ENCODE measurements at places on chromosomes 2 and 18. TPM values are rescaled to one million over a fixed set of nuclear protein-coding genes. Genes with fewer than 3 reads are reported as not detected.
A peak's percentile ranks its signal among the peaks of the same experiment; 100 is the strongest.

Gene PNKD
- 31.6 TPM for total RNA-seq

GRCh38 chr18:72612894-72613533, 68.9 kb upstream of the CBLN2 start:
- DNase-seq: no peak
- H3K27ac ChIP-seq: no peak overlapping the region
- H3K36me3 ChIP-seq: no peaks in the 10 kb centered on the region
- no peak overlapping the region for H3K4me3 ChIP-seq
- H3K27me3 ChIP-seq: no peaks in the 10 kb centered on the region
- H3K4me1 ChIP-seq: no peaks in the 10 kb centered on the region

DNA sequence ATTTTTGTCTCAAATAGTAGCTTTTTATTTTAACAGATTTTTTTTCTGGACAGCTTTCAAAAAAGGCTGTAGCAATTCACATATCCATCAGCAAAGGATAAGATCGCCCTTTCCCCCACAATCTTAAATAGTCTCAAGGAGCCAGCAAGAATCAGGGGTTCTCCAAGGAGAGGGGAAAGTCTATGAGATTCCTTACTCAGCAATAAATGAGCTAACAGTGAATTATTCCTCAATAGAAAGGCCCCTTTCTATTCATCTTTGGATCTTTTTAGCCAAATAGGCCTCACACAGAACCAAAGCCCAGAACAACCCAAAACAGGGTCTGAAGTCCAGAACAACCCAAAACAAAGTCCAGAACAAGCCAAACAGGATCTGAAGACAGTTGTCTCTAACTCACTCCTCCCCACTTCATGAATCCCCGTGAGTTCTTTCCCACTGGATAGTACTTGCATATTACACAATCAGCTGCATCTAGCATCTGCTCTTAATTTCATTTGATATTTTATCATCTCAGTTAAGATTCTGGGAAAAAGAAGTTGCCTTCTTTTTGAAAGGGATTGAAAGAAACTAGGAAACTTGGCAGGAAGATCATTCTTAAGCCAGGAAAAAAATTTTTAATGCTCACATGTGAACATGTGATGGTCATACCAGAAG, 3.4 kb upstream of the DHRS9 start:
- DNase-seq: no peak
- no peaks in the 10 kb centered on the region for H3K27me3 ChIP-seq

Gene MARCHF7
- total RNA-seq: 103 TPM

GRCh38 chr2:150549381-150549780, 61.9 kb upstream of the RND3 start:
- H3K36me3 ChIP-seq: no peaks in the 10 kb centered on the region
- no peak for DNase-seq
- no peak overlapping the region for H3K4me3 ChIP-seq
- no peak overlapping the region for H3K27ac ChIP-seq
- H3K27me3 ChIP-seq: no peaks in the 10 kb centered on the region

Gene TXNDC2
- total RNA-seq: 0.28 TPM

DNA sequence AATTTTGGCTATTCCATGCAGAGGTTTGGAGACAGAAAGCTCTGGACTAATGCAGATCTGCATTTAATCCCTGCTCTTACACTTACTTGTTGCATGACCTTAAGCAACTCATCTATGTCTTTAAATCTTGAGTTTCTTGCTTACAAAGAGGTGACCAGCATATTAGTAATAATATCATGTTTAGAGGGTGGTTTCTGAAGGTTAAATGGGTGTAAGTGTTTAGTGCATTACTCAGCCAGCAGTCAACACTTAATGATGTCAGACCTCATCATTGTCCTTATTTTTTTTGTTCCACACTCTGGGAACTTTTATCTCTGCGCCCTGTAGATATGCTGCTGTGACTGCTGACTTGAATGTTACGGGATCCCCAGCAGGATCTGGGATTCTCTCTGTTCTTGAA, 1.7 kb downstream of the IL1RL1 start:
- no peak overlapping the region for H3K4me3 ChIP-seq
- H3K27me3 ChIP-seq: no peaks in the 10 kb centered on the region
- no peaks in the 10 kb centered on the region for H3K36me3 ChIP-seq
- H3K27ac ChIP-seq: no peak overlapping the region

- no peak for DNase-seq
- H3K36me3 ChIP-seq: no peaks in the 10 kb centered on the region
- H3K4me3 ChIP-seq: peak overlapping the region; percentile 63
- no peaks in the 10 kb centered on the region for H3K4me1 ChIP-seq
- H3K27me3 ChIP-seq: peaks cover 13% of the 10 kb centered on the region
- H3K27ac ChIP-seq: no peak overlapping the region
Observed at GRCh38 chr2:20449501-20450200, 2.8 kb downstream of the RHOB start.

- no peak for DNase-seq
- peaks cover 1% of the 10 kb centered on the region for H3K4me1 ChIP-seq
- no peak overlapping the region for H3K4me3 ChIP-seq
- H3K27me3 ChIP-seq: no peaks in the 10 kb centered on the region
Observed at GRCh38 chr2:152480821-152481399, 145.9 kb downstream of the FMNL2 start.

GRCh38 chr2:55511508-55512124, 7.9 kb upstream of the CFAP36 start:
- H3K27me3 ChIP-seq: no peaks in the 10 kb centered on the region
- H3K36me3 ChIP-seq: no peaks in the 10 kb centered on the region
- H3K4me3 ChIP-seq: no peak overlapping the region
- no peak overlapping the region for H3K27ac ChIP-seq
- peak; percentile 50 for DNase-seq

DNA sequence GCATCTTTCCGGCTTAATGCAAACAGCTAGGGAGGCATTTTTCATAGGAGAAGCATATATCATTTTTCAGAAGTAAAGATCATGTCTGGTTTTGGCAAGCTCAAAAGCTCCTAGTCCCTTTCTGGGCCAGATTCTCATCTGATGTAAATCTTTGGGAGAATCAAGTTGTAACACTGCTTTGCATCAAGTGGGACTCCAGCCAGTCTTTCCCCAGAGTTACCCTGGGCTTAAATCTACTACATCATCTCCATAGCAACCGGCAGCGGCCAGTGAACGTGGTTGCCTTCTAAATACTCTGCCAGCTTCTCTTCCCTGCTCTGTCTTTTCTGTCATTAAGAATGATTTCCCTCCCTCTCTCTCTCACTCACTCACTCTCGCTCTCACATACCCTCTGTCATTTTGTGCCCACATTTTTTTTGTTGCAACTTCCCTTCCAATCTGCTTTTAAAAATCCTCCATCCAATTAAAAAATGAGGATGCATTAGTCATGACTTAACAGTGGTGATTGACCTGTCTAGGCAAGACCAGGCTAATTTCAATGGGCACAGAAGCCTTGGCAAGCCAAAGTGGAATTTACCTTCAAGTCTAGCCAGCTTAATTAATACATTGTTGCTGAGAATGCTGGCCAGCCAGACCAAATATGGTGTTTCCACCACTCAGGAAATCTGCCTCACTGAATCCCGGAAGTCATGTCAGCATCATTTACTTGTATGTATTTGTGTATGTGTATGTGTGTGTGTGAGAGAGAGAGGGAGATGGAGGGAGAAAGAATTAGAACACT, 93.0 kb downstream of the NRP2 start:
- H3K27me3 ChIP-seq: no peaks in the 10 kb centered on the region
- H3K27ac ChIP-seq: no peak overlapping the region
- no peak for DNase-seq
- H3K4me1 ChIP-seq: no peaks in the 10 kb centered on the region
- no peak overlapping the region for H3K4me3 ChIP-seq

- peaks cover 16% of the 10 kb centered on the region for H3K36me3 ChIP-seq
- H3K4me3 ChIP-seq: no peak overlapping the region
- no peaks in the 10 kb centered on the region for H3K4me1 ChIP-seq
- no peak overlapping the region for H3K27ac ChIP-seq
- H3K27me3 ChIP-seq: no peaks in the 10 kb centered on the region
- DNase-seq: no peak
Observed at GRCh38 chr18:80168346-80168745, 59.3 kb downstream of the ADNP2 start.

- peak; percentile 63 for DNase-seq
- no peak overlapping the region for H3K4me3 ChIP-seq
- H3K36me3 ChIP-seq: peaks cover 20% of the 10 kb centered on the region
- peaks cover 7% of the 10 kb centered on the region for H3K4me1 ChIP-seq
Observed at GRCh38 chr2:4381049-4381448, 677.7 kb downstream of the DCDC2C start.

DNA sequence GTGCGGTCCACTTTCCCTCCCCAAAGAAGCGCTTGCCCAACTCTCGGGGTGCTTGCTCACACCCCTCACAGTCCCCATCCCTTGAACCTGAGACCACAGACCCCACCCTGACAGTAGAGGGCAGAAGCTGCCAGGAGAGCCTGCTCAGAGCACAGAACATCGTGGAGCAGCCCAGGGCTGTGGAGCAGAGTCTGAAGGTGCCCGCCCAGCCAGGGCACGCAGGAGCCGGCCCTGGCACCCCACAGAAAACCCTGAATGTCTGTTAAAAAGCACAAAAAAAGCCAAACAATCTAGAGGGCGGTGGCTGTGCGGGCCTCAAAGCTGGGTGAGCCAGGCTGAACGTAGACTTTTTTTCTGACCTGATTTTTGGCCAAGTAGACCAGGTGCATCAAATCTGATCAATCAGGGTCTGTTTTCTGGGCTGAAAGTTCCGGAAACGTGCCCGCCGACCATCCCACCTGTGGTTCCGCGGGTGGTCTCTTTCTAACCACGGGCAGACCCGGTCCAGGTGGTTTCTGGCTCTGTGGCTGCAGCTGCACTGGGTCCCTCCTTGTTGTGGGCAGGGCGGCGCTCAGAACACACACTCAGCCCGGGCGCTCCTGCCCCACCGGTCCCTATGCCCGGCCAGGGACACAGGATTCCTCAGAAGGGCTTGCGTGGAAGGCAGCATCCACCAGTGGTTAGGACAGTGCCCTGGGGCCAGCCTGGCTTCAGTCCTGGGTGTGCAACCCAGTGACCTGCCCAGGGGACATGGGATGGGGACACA, 66.3 kb downstream of the SLC66A2 start:
- no peaks in the 10 kb centered on the region for H3K4me1 ChIP-seq
- no peak overlapping the region for H3K4me3 ChIP-seq
- no peak overlapping the region for H3K27ac ChIP-seq
- no peaks in the 10 kb centered on the region for H3K36me3 ChIP-seq
- DNase-seq: peak; percentile 28

GRCh38 chr2:2324119-2324518, 7.0 kb downstream of the MYT1L start:
- H3K27ac ChIP-seq: no peak overlapping the region
- no peaks in the 10 kb centered on the region for H3K27me3 ChIP-seq
- DNase-seq: no peak
- peaks cover 8% of the 10 kb centered on the region for H3K4me1 ChIP-seq
- peak overlapping the region; percentile 25 for H3K4me3 ChIP-seq

- no peak overlapping the region for H3K27ac ChIP-seq
- H3K4me3 ChIP-seq: no peak overlapping the region
- H3K27me3 ChIP-seq: no peaks in the 10 kb centered on the region
- no peak for DNase-seq
- no peaks in the 10 kb centered on the region for H3K4me1 ChIP-seq
Observed at GRCh38 chr2:206533977-206534376, 90.6 kb downstream of the ADAM23 start.

Gene ITGA4
- 1.3 TPM for total RNA-seq

DNA sequence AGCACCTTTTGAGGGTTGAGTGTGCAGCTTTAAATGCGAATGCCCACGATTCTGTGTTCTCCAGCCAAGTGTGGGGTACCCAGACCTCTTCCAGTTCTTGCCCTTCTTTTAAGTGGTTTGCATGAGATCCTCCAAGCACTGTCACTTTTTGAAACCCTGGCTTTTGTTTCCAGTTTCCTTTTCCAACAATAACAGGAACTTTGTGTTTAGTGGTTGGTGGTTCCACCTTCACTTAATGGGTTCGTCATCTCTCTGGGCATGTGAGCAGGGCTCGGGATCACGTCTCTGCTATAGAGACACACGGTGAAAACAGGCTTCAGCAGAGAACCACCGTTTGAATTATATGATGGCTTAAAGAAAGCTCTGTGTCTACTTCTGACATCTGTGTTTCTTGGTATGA, 197.6 kb downstream of the LDLRAD4 start:
- DNase-seq: no peak
- no peaks in the 10 kb centered on the region for H3K4me1 ChIP-seq
- no peak overlapping the region for H3K27ac ChIP-seq
- no peaks in the 10 kb centered on the region for H3K27me3 ChIP-seq

DNA sequence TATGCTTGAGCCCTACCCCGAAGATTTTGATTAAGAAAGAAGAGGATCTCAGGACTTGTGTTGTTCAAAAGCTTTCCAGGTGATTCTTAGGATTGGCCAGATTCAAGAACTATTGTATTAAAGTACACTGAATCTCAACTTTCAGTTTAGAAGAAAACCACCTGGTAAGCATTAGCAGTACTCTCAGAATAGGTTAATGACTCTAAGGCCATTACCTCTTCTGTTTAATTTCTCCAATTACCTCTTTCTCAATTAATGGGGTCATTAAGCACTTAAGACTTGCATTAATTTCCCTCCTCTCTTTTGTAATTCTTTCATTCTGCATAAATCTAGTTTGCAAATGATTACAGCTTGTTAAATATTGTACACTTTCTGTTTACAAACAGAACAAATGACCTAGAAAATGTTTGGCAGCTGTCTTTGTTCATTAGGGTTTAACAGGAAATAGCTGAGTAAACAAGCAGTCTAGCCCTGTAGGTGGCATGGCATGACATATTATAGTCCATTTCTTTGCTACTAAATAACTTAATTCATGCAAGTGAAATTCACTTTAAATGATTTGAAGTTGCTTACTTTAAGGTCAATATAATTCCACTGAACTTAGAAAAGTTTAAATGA, 20.4 kb upstream of the TDRD15 start:
- H3K4me1 ChIP-seq: no peaks in the 10 kb centered on the region
- no peak overlapping the region for H3K27ac ChIP-seq
- no peaks in the 10 kb centered on the region for H3K27me3 ChIP-seq
- no peaks in the 10 kb centered on the region for H3K36me3 ChIP-seq
- no peak overlapping the region for H3K4me3 ChIP-seq

DNA sequence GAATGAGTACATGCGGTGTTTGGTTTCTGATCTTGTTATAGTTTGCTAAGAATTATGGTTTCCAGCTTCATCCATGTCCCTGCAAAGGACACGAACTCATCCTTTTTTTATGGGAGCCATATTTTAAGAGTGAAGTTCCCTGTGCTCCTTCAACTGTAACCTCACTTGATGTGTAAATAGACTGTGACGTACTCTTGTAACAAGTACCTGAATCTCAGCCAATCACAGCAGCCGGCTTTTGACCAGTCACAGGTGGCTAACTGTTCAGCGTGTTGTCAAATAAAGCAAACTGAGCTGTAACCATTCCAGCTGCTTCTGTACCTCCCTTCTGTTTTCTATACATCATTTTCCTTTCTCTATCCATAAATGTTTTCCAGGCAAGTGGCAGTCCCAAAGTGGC, 774.3 kb upstream of the HS6ST1 start:
- no peak overlapping the region for H3K27ac ChIP-seq
- H3K4me3 ChIP-seq: no peak overlapping the region
- no peak for DNase-seq
- no peaks in the 10 kb centered on the region for H3K36me3 ChIP-seq
- H3K4me1 ChIP-seq: no peaks in the 10 kb centered on the region
